Endodermal cell (in vitro differentiated cells): ENCODE measurements at places on chromosomes 3 and 15.
A peak's percentile ranks its signal among the peaks of the same experiment; 100 is the strongest.

- no peaks in the 10 kb centered on the region for H3K36me3 ChIP-seq
- H3K27me3 ChIP-seq = no peaks in the 10 kb centered on the region
- peak overlapping the region; percentile 84 for H3K4me3 ChIP-seq
- peak; percentile 50 for DNase-seq
- no peak overlapping the region for H3K27ac ChIP-seq
- no peaks in the 10 kb centered on the region for H3K4me1 ChIP-seq
These were observed 1.3 kb downstream of the MAGEL2 start for GRCh38 chr15:23646165-23647000.

DNA sequence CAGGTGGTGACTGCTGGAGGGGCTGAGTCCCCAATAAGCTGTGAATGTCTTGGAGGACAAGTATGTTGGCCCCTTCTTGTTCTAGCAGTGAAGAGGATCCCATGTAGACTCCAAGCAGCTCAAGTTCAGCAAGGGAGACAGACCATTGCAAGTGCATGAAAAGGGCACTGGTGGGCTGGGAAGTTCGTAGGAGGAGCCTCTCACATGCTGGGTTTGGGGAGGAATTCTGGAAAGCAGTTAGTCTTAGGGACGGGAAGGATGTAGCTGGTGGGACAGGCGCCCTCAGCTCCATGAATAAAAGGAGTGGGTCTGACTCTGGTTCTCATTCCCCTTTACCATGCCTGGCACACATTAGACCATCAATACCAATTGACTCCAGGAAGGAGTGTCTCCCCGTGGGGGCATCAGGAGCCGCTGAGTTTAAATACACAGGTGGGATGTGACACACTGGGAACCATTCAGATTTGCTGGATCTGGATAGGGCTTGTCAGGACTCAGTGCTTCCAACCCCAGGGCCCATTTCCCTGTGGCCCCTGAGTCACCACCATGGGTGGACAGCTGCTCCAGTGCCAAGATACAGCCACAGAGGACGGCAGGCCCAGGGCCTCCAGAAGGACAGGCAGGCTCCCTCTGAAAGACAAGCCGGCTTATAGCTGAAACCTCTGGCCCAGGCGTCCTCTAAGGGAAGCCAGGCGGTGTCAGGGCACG, 552 bp upstream of the XYLB start:
- H3K36me3 ChIP-seq = no peaks in the 10 kb centered on the region
- peak; percentile 55 for DNase-seq
- H3K27ac ChIP-seq = no peak overlapping the region
- no peaks in the 10 kb centered on the region for H3K4me1 ChIP-seq
- H3K27me3 ChIP-seq = peaks cover 8% of the 10 kb centered on the region

DNA sequence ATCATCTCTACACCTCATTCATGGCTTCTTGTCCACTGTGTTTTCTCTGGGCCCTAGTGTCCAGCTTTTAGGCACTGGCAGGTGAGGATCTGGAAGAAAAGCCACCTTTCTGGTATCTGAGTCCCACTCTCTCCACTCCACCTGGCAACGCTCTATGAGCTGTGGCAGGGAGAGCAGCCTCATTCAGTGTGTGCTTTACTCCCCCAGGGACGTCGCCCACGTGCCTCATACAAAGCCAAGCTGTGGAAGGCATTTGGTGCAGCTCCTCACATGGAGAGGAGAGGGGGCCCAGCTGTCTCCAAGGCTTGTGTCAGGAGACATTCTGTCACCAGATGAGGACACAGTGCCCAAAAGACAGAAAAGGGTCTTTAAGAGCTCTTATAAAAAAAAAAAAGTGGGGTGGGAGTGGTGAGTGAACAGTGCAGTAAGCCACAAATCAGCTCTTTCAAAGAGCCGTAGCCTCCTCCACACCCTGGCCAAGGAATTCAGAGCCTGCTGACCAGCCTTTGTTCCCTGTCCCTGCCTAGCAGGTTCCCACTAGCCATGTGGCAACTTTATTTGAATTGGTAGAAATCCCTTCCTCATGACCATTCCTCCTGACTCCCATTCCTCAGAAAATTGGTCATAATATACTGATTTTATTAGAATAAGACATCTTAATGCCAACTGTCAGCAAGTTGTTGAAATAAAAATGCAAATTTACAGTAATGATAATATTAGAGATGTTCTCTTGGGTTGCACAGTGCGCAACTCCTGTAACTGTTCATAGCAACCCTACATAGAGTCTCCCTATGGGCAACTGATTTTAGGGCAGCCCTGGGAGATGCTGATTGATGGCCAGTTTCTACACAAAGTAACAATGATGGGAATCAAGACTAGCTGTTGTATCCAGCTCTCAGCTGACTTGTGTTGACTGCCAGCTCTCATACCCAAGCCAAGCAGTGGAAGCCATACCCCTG, 29.5 kb downstream of the GALNT15 start:
- no peaks in the 10 kb centered on the region for H3K27me3 ChIP-seq
- H3K4me3 ChIP-seq = no peak overlapping the region
- H3K4me1 ChIP-seq = peaks cover 15% of the 10 kb centered on the region
- DNase-seq = no peak
- no peak overlapping the region for H3K27ac ChIP-seq

DNA sequence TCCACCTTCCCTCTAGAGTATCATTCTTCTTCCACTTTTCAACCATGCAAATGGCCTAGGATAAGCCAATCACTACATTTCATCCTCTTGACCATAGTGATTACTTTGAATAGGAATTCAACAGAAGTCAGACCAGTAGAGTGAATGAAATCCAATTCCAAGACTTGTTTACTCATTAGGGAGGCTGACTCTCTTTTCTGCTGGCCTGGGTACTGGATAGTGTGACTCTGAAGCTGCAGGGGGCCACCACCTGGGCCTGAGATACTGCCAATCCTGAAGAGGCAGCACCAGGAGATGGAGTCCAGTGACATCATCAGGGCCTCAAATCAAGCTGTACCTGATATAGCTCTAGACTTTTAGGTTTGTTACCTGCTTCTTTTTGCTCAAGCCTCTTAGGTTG, 7.0 kb upstream of the FSTL1 start:
- H3K4me1 ChIP-seq = no peaks in the 10 kb centered on the region
- no peak overlapping the region for H3K27ac ChIP-seq
- H3K36me3 ChIP-seq = no peaks in the 10 kb centered on the region
- DNase-seq = no peak
- H3K4me3 ChIP-seq = no peak overlapping the region

DNA sequence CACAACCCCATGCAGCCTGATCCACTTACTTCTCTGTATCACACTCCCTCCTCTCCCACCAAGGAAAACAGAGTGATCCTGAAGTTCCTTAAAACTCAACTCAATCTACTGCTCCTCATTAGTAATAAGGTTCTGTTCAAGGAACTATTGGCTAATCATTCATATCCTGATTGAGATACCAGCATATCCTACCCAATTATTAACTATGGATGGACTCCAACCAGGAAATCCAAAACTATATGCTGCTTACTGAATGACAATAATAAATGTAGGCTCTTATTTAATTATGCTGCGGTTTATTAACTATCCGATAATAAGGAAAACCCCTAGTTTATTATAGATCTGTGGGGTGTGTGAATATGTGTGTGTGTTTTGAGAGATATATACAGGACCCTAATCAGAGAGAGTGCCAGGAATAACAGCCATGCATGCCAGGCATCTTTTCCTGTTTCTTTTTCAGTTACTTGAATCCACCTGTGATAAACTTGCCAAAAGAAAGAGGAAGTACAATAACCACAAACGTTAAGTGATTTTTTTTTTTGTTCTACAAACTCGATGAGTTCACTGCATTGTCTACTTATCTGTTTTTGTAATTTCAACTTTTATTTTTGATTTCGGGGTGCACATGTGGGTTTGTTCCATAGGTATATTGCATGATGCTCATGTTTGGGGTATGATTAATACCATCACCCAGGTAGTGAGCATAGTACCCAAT, 1031.7 kb upstream of the CFAP20DC start:
- no peak for DNase-seq
- no peak overlapping the region for H3K27ac ChIP-seq
- H3K4me3 ChIP-seq = no peak overlapping the region

DNA sequence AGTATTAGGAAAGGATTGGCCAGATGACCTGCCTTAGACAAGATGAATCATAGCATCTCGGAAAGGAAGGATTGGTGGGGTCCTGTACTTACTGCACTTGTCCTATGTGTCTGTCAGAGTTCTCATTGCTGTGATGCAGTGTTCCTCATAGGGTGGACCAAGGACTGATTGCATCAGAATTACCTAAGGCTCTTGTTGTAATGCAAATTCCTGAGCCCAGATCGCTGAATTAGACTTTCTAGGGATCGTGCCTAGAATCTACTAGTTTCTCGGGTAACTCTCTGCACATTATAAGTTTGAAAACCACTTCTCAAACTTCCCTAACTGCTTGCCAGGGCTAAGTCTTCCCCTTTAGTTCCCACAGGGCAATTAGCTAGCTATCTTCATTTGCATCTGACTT, 74.9 kb upstream of the SKOR1 start:
- H3K4me3 ChIP-seq = no peak overlapping the region
- no peak for DNase-seq
- no peak overlapping the region for H3K27ac ChIP-seq
- no peaks in the 10 kb centered on the region for H3K36me3 ChIP-seq

DNA sequence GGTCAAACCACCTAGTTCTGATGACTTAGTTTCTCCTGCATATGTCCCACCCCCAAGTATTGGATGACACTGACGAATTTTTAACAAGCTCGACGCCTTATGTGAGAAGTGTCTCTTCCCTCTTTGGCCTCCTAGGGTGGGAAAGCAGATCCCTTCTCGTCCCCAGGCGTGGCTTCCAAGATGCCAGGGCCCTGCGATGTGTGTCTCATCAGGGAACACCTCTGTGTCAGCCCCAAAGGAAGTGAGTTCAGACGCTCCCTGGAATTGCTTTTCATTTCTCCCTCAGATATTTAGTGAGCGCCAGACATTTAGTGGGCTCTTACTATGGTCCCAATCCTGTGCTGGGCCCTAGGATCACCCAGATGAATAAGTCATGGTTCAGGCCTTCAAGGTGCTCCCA, 212.7 kb upstream of the NR2E3 start:
- H3K36me3 ChIP-seq = no peaks in the 10 kb centered on the region
- no peaks in the 10 kb centered on the region for H3K4me1 ChIP-seq
- H3K27ac ChIP-seq = no peak overlapping the region
- no peaks in the 10 kb centered on the region for H3K27me3 ChIP-seq

DNA sequence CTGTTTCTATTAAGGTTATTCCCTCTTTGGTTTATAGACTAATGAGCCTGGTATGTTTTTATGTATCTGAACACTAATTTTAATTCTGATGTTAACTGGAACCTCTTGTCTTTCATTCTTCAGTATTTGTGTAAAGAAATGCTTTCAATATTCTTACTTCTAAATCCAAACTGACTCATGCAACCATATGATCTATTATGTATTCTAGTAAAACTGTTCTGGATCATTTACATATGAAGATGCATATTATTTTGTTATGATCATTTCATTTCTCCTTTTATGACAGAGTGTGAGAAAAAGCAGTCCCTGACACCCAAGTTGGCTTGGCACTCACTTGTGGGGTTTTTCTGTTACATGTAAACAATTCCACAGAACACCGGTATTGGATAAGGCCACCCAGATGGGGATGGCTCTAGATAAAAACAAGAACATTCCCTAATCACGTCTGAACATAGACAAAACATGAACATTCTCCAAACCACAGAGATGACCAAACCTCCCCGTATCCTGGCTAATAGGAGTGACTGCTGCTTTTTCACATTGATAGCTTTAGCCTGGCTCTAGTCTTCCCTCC, 72.2 kb upstream of the EPHB3 start:
- DNase-seq = no peak
- peaks cover 12% of the 10 kb centered on the region for H3K27me3 ChIP-seq
- no peak overlapping the region for H3K27ac ChIP-seq
- no peaks in the 10 kb centered on the region for H3K4me1 ChIP-seq
- H3K36me3 ChIP-seq = no peaks in the 10 kb centered on the region

DNA sequence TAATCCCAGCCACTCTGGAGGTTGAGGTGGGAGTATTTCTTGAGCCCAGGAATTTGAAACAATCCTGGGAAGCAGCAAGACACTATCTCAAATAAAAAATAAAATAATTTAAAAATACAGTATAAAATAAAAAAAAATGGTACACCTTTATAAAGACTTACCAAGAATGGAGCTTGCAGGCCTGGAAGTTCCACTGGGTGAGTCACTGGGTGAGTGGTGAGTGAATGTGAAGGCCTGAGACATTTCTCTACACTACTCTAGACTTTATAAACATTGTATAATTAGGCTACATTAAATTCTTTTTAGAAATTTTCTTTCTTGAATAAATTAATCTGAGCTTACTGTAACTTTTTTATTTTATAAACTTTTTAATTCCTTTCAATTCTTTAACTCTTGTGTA, 609.1 kb upstream of the BCHE start:
- DNase-seq = no peak
- H3K27ac ChIP-seq = no peak overlapping the region
- H3K27me3 ChIP-seq = no peaks in the 10 kb centered on the region
- no peaks in the 10 kb centered on the region for H3K36me3 ChIP-seq

- peaks cover 92% of the 10 kb centered on the region for H3K27me3 ChIP-seq
- peak; percentile 80 for DNase-seq
- peak overlapping the region; percentile 65 for H3K27ac ChIP-seq
- no peaks in the 10 kb centered on the region for H3K36me3 ChIP-seq
- H3K4me1 ChIP-seq = peaks cover 5% of the 10 kb centered on the region
These were observed 871 bp downstream of the MAP1A start for GRCh38 chr15:43518197-43518761.
